ENCODE measurements at places on chromosomes 11 and 22.

- no peak for DNase-seq
Measured at GRCh38 chr11:105357146-105357545, 217.6 kb upstream of the CARD18 start.

- DNase-seq: no peak
Measured at GRCh38 chr11:114200351-114201133, 95.7 kb upstream of the NNMT start.

DNA sequence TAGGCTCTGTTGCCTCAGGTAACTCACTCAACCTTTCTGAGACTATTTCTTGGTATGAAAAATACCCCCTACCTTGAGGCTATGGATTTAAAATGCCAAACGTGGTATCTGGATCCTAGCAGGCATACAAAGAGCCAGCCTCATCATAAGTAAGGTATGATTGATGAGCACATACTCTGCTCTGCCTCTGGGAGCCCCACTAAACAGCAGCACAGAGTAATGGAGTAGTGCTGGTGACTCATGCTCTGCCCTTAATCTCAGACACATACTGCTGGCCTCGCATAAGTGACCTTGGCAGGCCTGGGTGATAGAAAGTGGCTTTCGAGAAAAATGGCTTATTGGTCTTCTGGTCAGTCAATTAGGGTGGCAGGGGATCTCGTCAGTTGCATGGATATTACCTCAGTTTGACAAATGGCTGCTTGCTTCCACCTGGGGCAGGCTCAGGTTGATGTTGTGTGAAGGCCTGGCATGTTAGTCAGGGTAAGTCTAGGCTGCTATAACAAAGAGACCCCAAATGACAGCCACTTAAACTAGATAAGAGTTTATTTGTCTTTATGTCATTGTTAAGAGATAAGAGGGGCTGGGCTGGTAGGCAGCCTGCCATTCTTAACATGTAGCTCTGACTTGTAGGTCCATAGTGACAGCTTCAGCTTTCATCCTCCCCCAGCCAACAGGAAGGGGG is 15.2 kb upstream of the SLC6A5 start:
- DNase-seq: no peak

- no peak for DNase-seq
Measured at GRCh38 chr11:120056301-120057027, 81.4 kb downstream of the TRIM29 start.
